ENCODE measurements at places on chromosomes 1 and 21.

- DNase-seq, result no peak
Measured at GRCh38 chr1:40810927-40811326, 27.3 kb downstream of the KCNQ4 start.

DNA sequence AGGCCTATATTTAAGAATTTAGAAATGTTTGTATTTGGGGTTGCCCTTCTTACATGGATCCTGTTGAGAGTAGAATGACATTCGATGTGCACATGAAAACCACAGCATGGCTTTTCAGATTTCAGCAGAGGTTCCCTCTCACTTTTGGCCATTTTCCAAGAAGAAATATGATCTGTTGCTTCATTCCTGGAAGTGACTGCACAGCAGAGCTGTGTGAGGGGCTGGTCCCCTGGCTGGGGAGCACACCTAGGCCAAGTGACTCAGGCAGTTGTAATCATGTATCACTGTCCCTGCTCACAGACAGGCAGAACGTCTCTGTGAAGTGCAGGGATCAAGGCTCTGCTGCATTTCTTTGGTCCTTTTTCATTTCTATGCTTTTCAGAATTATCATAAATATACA, 32.3 kb downstream of the AGT start:
- DNase-seq, result no peak

- DNase-seq, result no peak
Measured at GRCh38 chr1:30732277-30732996, 9.1 kb upstream of the MATN1 start.

DNA sequence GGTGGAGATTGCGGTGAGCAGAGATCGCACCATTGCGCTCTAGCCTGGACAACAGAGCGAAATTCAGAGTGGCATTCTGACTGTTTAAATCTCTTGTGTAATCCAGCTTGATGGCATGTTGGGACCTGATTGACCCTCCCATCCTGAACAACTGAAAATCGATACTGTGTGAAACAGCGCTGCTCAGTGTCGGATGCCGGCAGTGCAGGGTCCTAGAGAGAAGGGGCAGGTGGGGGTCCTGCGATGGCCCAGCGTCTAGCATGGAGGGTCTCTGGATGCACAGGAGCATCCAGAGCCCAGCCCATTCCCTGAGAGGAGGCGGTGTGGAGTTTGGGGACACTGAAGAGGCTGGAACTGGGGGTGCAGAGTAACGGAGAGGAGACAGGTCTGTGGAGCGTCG, 15.8 kb downstream of the AGT start:
- no peak for DNase-seq

GRCh38 chr1:183139281-183139942, 46.7 kb upstream of the LAMC2 start:
- no peak for DNase-seq

- no peak for DNase-seq
Measured at GRCh38 chr1:217540321-217540720, 90.6 kb downstream of the GPATCH2 start.

DNA sequence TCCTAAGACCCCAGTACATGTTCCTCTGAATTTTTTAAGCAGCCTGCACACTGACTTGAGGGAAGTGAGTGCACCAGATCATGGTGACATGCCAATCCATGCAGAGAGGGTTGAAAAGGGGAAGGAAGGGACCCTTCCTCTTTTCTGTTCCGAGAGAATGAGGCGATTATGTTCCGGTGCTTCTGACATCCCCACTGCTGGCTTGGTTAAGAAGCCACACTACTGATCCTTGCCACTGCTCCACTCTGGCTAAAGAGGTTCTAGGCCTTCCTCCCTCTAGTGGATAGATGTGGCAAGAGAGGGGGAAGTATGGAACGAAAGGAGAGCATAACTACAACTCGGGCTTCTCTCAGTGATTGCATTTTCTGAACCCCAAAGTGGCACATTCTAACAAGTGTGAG, 1.8 kb upstream of the CYB5R1 start:
- peak; percentile 59 for DNase-seq

GRCh38 chr1:88595355-88596002, 88.6 kb upstream of the PKN2 start:
- DNase-seq, result no peak

DNA sequence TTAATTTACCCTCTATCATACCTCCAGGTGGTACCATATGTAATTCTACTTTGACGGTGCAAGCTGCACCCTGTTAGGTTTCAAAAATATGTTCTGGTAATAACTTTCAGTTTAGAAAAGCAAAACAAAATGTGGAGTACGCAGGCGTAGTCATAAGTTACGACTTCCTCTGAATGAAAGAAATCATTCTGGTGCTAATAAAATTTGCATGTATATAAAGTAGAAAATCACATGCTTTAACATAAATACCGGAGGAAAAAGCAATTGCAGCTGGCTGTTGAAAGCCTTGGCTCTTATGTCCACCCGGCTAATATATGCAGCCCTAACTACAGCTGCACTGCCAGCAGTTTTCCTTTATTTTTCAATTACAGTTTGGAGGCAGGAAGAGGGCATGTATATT, 65.2 kb upstream of the TMPRSS15 start:
- DNase-seq, result no peak

- DNase-seq, result no peak
Measured at GRCh38 chr21:40164905-40165772, 297.9 kb downstream of the PCP4 start.

- no peak for DNase-seq
Measured at GRCh38 chr21:45821998-45822397, 159.6 kb upstream of the COL6A1 start.

GRCh38 chr1:213936571-213936970, 51.2 kb upstream of the PROX1 start:
- no peak for DNase-seq

DNA sequence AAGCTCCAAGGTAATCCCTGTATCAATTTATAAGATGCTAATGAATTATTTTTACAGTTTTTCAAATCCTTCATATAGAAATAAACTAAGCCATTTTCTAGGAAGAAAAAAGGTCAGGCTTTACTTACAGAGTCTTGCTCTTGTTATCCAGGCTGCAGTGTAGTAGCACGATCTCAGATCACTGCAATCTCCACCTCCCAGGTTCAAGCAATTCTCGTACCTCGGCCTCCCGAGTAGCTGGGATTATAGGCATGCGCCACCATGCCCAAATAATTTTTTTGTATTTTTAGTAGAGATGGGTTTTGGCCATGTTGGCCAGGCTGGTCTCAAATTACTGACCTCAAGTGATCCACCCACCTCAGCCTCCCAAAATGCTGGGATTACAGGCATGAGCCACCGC, 27.0 kb downstream of the RERE start:
- DNase-seq, result no peak

DNA sequence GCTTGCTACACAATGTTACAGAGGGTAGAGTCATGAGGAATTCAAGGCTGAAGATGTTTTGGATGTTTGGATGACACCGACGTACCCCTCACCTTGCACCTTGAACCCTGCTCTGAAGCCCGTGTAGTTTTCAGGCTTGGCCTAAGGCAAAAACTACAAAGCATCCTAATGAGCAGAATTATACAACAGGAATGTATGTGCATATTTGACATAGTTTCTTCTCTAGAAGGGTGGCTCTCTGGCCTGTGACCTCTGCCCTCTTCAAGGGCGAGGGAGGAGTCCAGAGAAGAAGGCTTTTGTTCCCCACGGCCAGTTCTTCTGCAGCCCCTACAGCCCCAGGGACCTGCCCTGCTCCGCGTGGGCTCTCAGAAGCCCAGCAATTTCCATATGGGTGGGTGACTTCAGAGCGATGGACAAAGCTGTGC, 43.3 kb downstream of the L1TD1 start:
- no peak for DNase-seq

- no peak for DNase-seq
Measured at GRCh38 chr1:206971029-206971655, 882 bp upstream of the FCAMR start.
